ENCODE measurements at places on chromosomes 7 and 10. TPM values are rescaled to one million over a fixed set of nuclear protein-coding genes. Genes with fewer than 3 reads are reported as not detected.

The PON2 gene
- total RNA-seq = 80.4 TPM

The SLC26A3 gene
- total RNA-seq = not detected

The CCDC172 gene
- total RNA-seq = not detected

The LAMB4 gene
- not detected for total RNA-seq

The LRRC4 gene
- total RNA-seq = 2.4 TPM

The DLX5 gene
- 0.66 TPM for total RNA-seq

The ELN gene
- total RNA-seq = 137 TPM

The TAS2R4 gene
- total RNA-seq = 2.6 TPM

The HABP2 gene
- total RNA-seq = not detected

The LIPJ gene
- total RNA-seq = 2.2 TPM

The APBB1IP gene
- 24.3 TPM for total RNA-seq

The ABLIM1 gene
- 205 TPM for total RNA-seq

The ARMC10 gene
- 35.4 TPM for total RNA-seq

The SUFU gene
- 5.5 TPM for total RNA-seq

The FFAR4 gene
- total RNA-seq = 5.8 TPM

The CCDC136 gene
- total RNA-seq = 2.7 TPM

The WEE2 gene
- not detected for total RNA-seq

The CYP3A5 gene
- total RNA-seq = 0.88 TPM

The FLNC gene
- total RNA-seq = 10.3 TPM

The MRC1 gene
- 232 TPM for total RNA-seq

The PILRA gene
- 8.0 TPM for total RNA-seq

The GFRA1 gene
- total RNA-seq = 152 TPM

The PAPOLB gene
- 0.33 TPM for total RNA-seq

The KCNMA1 gene
- 10.3 TPM for total RNA-seq

The PNLIPRP2 gene
- total RNA-seq = not detected

The SPDYE2B gene
- total RNA-seq = not detected

The DPCD gene
- total RNA-seq = 14.3 TPM

The FZD8 gene
- total RNA-seq = 2.9 TPM

The SMO gene
- 1.7 TPM for total RNA-seq

The INMT gene
- total RNA-seq = 12.7 TPM

The GIMAP5 gene
- 31.1 TPM for total RNA-seq

The UPK3B gene
- 14.2 TPM for total RNA-seq
